Hindlimb muscle (tissue), 1 donor: ENCODE measurements at places on chromosomes 12 and 14. TPM values are rescaled to one million over a fixed set of nuclear protein-coding genes. Genes with fewer than 3 reads are reported as not detected.

Gene SPIC
- polyA plus RNA-seq: not detected

- no peak for DNase-seq
Observed at GRCh38 chr12:120586206-120586605, 5.0 kb upstream of the POP5 start.

Gene CLSTN3
- polyA plus RNA-seq: 28.8 TPM

- no peak for DNase-seq
Observed at GRCh38 chr14:76863724-76864407, 37.7 kb downstream of the LRRC74A start.

DNA sequence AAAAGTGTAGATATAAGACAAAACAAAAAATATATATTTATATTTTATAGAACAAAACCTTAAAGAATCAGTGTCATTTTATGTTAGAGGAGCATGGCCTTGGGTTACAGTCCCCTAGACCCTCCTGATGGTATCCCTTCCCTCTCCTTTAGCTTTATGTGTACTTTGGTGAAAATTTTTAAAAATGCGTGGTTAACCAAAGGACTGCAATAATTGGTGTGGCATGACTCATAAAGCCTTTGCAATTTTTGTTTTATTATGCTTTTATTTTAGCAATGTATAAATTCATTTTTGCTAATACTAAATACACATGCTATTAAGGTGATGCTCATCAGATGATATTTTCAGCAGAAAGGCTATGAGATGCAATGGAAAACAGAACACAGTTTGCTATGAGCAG lies 264.4 kb downstream of the SYT1 start:
- DNase-seq: no peak

DNA sequence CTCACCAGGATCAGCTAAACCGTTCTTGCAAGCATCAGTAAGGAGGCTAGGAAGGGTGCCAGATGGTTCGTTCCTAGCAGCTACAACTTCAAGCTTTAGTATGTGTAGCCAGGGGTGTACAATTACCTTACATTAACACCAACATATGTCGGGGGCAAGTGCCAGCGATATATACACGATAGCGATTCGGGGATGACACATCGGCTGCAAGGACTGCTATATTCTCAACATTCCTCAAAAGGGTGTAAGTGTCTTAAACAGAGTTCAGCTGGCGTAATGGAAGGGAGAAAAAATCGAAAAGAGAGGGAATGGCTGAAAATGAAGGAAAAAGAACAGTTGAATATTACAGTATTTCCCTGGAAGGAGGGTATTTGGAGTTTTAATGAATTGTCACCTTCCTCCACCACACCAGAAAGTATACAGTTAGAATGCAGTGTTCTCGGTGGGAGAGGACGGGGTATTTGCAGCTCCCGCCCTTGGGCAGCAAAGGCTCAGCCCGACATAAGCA lies 545 bp downstream of the LIMA1 start:
- peak; percentile 39 for DNase-seq

Gene COX8C
- polyA plus RNA-seq: 0.89 TPM

Gene C12orf50
- polyA plus RNA-seq: 0.27 TPM

DNA sequence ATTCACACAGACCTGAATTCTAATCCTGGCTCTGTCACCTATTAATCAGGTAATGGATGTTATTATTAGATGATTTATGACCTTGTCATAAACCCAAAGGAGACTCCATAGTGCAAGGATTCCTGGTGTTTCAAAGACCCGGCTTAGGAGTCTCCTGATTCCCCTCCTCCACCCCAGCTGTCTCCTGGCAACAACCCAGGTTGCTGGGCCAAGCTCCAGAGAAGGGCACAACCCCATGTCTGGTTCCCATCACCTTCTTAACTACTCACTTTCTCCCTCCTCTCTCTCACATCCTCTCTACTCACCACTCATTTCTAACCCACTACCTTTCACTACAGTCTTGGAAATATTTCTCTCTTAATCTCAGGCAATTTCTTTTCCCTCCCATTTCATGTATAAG lies 41.6 kb downstream of the RHOJ start:
- DNase-seq: no peak

Gene KRT6B
- 0.25 TPM for polyA plus RNA-seq

- no peak for DNase-seq
Observed at GRCh38 chr12:6370994-6371754, 4.2 kb downstream of the SCNN1A start.

Gene AHNAK2
- polyA plus RNA-seq: 31.8 TPM

DNA sequence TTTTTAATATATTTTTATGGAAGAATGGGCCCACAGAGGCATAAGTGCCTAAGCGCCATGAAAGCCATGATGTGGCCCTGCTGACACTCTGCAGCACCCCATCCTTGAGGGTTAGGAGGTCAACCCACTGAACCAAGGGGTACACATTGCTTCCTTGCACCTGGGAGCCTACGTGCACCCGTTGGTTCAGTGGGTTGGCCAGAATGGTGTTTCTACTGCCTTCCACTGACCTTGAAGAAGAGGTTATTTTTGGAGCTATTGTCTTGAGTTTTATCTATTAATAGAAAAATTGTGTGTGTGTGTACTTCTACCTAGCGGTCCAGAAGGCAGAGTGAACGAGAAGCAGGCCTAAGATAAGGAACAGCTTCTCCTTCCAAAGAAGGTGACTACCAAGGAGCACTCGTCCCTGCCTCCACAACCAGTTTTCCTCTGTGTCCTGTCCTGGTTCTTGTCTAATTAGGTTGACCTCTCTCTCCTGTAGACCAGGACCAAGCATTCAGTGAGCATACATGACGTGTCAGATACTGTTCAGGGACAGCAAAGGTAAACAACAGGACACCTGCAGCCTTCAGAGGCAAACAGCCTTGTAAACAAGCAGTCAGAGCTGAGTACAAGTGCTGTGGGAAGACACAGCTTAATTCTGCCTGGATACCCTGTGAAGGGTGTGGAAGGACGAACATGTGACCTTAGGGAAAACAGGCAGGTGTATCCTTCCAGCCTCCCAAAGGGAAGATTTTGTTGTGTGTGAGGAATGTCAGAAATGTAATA lies 30.4 kb upstream of the PLEK2 start:
- no peak for DNase-seq

DNA sequence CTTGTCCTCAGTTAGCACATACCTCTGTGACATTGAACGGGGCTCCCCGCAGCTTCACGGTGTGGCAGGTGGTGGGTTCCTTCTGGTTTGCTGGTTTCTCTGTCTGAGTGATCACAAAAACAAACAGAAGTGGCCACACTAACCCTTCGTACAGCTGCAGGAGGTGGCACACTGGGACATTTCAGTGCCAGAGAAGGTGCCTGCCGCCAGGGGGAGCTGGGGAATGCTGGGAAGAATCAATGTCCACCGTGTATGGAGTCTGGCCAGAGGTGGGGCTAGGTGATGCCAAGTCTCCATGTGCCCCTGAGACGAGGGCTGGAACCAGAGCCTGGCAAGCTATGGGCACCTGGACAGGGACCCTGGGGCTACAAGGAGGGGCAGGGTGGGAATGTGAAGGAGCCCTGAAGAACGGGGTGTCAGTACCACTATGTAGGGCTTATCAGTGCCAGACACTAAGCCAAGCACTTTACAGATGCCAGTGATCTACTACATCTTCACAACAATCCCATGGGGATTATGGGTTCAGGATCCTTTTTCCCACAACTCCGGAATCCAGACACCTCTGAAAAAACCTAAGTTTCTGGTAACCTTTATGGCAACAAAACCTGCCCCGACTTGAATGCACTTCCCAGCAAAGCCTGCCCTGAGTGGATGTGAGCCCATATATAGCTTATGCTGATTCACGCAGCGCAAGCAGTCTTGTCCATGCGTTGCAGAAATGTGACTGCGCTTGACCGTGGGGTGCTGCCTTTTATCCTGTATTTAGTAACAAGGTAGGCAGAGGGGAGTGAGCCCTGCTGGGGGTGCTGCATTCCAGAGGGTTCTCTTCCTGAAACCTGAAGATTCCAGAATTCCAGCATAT lies 10.8 kb downstream of the RBM19 start:
- no peak for DNase-seq

Gene FGF6
- polyA plus RNA-seq: 28.9 TPM
